ENCODE measurements at places on chromosomes 12 and 14.

DNA sequence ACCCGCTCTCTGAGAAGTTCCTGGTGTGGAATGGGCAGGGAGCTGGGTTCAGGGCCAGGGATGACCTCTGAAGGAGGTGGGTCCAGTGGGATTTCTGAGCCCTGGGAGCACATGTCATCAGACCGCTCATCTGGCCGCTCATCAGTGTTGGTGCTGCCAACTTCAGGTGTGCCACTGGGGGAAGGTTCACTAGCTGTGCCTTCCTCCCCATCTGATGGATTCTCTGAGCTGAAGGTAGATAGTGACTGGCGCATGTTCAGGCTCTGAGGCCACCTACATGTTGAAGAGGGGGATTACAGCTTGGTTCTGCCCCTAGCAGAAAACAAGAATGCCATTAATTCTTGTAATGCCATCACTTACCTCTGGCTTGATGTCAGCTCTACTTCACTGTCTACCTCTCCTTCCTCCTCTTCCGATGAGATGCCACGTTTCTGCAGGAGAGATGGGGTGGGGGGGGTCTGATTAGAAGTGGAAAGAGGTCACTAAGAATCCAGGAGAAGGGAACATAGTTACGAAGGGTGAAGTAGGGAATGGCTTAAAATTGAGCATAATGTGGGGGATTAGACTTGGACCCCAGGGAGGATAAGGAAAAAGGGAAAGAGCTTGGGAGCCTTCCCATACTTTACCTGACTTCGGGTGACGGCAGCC lies 17.2 kb downstream of the MAP3K12 start:
- DNase-seq, result no peak

- DNase-seq, result peak; percentile 86
These were observed 29.3 kb upstream of the PNMA1 start for GRCh38 chr14:73743431-73743931.

DNA sequence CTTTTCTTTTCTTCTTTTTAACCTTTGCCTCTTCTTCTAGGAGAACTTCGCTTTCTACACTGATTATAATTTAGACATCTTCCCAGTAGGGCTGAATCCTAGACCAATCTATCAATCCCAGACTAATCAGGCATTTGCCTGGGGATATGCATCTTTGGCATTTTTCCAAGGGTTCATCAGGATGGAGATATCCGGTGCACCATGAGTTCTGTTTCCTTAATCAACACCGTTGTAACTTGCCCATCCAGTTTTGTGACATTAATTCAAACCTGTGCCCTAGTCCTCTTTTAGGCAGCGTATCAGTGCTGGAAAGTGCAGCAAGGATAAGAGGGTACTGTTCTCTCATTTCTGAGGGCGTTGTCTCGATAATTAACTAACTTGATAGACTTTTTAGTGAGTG lies 617 bp upstream of the MGP start:
- no peak for DNase-seq

- DNase-seq, result no peak
These were observed 165.9 kb downstream of the TMTC3 start for GRCh38 chr12:88307961-88308360.

- DNase-seq, result no peak
These were observed 15.4 kb upstream of the PUS1 start for GRCh38 chr12:131913666-131914065.

GRCh38 chr12:52093346-52093745 lies 13.8 kb downstream of the SMIM41 start:
- no peak for DNase-seq

DNA sequence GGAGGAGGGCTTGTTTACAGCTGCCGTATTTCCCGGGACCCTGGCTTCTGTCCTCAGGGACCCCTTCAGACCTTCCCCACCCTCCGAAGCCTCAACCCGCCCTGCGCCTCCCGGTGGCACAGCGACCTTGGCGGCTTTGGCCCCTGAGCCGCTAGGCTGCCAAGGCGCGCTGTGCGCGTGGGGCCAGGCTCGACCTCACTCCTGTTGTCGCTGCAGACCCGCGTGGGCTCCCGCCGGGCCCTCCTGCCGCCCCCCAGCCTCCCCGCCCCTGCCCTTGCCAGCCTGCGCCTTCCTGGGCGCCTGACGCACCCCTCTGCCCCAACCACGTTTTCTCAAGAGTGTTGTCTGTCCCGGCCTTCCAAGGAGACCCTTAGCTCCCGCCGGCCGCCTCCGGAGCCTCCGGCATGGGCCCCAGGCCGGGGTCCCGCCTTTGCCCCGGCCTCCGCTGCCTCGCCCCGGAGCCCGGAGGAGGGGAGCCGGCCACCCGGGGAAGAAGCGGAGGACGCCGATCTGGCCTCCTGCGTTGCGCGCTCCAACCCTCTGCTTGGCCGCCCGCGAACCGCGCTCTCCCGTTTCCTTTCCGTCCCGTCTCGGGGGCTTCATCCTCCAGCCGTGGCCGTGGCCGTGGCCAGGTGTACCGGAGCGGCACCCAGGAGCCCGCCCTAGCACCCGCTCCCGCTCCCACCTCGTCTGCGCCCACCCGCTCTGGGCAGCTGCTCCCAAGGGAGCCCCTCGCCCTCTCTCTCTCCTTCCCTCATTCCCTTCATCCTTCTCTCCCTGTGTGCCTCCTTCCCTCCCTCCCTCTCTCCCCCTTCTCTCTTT lies 19.9 kb downstream of the PPP2R5C start:
- DNase-seq, result peak; percentile 73
